ENCODE measurements at places on chromosomes 7 and 10.

- no peak for DNase-seq
Observed at GRCh38 chr7:134679006-134679405, 32.4 kb downstream of the BPGM start.

DNA sequence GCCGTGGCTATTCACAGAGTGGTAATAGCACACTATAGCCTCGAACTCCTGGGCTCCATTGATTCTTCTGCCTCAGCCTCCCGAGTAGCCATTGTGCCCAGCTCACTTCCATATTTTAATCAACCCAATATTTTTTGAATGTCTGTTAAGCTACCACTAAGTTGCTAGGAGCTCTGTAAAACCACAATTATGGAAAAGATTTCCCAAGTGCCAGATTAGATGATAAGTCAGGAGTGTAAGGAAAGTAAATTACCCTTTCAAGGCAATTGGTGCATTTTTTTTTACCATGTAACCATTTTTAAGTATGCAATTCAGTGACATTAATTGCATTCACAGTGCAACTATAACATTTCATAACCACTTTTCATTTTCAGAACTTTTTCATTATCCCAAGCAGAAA, 87.5 kb upstream of the GATAD1 start:
- no peak for DNase-seq

DNA sequence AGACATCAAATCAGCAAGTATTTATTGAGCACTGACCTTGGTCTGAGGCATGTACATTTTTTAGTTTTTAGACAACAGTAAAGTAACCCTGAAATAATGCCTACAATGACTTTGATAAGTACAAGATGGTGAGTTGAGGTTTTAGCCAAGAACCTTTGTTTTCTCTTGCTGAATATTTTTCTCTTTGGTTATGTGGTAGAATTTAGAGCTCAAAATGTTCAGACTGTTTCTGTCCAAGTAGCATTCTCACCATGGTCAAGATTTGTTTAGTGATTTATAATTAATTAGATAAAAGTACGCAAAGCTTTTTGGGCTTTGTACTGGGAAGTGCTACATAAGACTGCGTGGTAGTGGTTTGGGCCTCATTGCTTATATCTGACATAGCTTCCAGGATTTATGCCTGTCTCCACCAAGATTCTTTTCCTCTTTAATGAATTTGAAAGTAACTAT, 102.4 kb downstream of the KAT6B start:
- DNase-seq = no peak

DNA sequence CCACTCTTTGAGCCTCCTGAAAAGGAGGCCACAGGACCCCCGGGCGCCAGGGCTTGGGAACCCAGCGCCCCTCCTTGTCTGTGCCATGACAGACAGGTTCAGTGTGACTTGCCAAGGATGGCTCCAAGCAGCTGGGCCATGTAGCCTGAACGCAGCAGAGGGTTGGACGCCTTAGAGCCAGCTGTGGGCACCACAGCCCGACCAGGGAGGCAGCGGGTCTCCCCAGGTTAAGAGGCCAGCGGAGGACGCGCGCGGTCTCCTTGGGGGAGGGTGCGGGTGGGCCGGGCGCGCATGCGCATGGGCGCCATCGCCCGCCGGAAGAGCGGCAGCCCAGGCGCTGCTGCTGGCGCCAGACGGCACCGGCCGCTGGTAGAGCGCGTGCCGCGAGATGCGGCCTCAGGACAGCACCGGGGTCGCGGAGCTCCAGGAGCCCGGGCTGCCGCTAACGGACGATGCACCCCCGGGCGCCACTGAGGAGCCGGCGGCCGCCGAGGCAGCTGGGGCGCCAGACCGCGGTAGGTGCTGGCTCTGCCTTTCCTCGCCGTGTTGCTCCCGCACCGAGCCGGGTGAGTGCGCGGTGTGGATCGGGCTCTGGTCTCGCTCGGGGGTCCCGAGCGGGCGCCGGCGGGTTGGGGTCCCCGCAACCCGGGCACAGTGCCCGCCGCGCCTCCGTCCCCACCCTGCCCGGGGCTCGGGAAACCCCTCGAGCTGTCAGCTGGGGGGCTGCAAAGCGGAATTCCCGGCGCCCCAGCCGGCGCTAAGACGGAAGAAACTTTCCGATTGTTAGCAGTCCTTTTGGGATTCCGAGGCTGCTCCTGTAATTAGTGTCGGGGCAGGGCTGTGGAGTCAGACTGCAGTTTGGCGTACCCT, at the start of gene SLC35G1:
SLC35G1 (plus strand) TSS at position 333 of the 870 bp plus-strand sequence; CDS start at position 389, 56 bp downstream.
- DNase-seq = peak; percentile 57

DNA sequence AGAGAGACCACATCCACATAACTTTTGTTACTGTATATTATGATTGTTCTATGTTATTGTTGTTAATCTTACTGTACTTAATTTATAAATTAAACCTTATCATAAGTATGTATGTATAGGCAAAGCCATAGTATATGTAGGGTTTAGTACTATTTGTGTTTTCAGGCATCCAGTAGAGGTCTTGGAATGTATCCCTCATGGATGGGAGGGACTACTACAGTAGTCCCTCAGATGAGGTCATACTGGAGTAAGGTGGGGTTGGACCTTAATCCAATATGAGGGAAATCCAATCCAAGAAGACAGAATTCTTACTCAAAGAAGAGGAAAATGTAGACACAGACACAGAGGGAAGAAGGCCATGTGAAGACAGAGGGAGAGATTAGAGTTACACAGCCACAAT, 34.1 kb upstream of the MALRD1 start:
- no peak for DNase-seq
